ENCODE measurements at places on chromosomes 1 and 21. TPM values are rescaled to one million over a fixed set of nuclear protein-coding genes. Genes with fewer than 3 reads are reported as not detected.

DNA sequence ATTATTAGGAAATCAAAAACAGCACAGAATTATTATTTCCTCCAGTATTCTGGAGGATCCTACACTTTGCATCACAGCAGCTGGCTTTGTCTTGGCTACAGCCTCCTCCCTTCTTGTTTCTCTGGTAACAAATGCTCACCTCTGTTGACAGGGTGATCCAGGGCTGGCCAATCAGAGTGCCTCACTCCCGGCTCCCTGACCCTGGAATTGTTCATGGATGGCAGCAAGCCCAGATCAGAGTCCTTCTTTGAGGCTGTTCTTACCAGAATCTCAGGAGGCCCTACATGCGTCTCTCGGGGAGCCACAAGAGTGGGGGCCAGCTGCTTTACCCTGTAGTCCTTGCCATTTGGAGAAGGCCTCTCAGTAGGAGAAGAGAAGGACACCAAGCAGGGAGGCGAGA is 48.4 kb upstream of the IGSF5 start:
- H3K4me3 ChIP-seq = no peak overlapping the region
- no peaks in the 10 kb centered on the region for H3K27me3 ChIP-seq

- H3K27ac ChIP-seq = no peak overlapping the region
- no peaks in the 10 kb centered on the region for H3K27me3 ChIP-seq
- no peak overlapping the region for H3K4me3 ChIP-seq
- peaks cover 4% of the 10 kb centered on the region for H3K4me1 ChIP-seq
- DNase-seq = no peak
These were observed 24.9 kb upstream of the PODN start for GRCh38 chr1:53037159-53037558.

- peak overlapping the region; percentile 95 for H3K27ac ChIP-seq
- peaks cover 27% of the 10 kb centered on the region for H3K4me1 ChIP-seq
- H3K4me3 ChIP-seq = peak overlapping the region; percentile 91
- DNase-seq = no peak
These were observed 705 bp upstream of the SLC50A1 start for GRCh38 chr1:155134880-155135414.

GRCh38 chr1:12196641-12197482 is 30.1 kb downstream of the TNFRSF1B start:
- peaks cover 40% of the 10 kb centered on the region for H3K36me3 ChIP-seq
- no peaks in the 10 kb centered on the region for H3K27me3 ChIP-seq
- no peak overlapping the region for H3K4me3 ChIP-seq
- H3K27ac ChIP-seq = peak overlapping the region; percentile 25

DNA sequence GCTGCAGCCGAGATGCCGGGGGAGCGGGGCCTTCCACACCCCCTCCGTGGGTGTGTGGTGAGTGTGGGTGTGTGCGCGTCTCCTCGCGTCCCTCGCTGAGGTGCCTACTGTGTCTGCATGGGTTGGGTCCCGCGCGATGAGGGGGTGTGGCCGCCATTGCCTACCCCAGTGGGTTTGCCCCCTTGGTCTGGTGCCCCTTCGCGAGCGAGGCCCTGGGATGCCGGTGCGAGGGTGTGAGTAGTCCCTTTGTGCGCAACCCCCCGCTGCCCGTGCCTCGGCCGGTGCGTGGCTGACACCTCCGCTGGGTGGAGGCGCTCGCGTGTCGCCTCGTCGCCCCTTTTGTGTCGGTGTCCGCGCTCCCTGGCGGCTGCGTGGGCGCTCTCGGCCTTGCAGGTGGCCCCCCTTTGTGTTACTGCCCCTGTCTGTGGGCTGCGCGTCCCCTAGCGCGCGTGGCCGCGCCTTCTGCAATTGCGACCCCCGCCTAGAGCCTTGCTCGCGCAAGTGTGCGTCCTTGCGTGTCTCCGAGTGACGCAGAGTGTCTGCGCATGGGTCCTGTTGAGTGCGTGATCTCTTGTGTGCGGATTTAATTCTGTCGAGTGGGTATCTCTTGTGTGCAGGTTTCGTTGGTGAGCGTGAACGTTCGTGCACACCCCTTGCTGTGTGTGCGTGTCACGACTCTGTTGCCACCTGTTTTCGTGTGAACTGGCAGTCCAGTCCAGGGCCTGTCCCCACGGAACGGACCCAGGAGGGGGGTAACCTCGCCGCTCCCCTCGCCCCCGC is 553 bp downstream of the TTC3 start:
- peaks cover 32% of the 10 kb centered on the region for H3K4me1 ChIP-seq
- H3K27ac ChIP-seq = peak overlapping the region; percentile 99
- peak overlapping the region; percentile 94 for H3K4me3 ChIP-seq
- H3K36me3 ChIP-seq = peaks cover 13% of the 10 kb centered on the region
- peaks cover 1% of the 10 kb centered on the region for H3K27me3 ChIP-seq

DNA sequence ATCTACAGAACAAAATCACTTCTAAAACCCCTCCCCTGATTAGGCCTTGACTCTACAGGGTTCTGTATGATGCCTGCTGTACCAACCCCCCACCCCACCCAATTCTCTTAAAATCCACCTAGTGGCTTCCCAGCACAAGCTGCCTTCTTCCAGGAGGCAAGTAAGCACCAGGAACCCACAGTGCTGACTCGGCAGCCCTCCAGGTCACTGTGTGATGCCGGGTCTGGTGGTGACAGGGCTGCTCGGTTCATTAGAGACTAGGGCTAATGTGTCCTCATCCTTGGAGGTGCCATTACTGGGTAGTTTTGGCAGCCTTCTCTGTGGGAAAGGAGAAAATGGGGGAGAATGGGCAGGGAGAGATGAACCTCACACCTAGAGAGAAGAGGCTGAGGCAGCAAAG is 363.5 kb downstream of the PTPRU start:
- no peaks in the 10 kb centered on the region for H3K36me3 ChIP-seq
- no peak overlapping the region for H3K27ac ChIP-seq
- no peaks in the 10 kb centered on the region for H3K4me1 ChIP-seq
- no peak for DNase-seq
- no peak overlapping the region for H3K4me3 ChIP-seq
- H3K27me3 ChIP-seq = peaks cover 3% of the 10 kb centered on the region

- no peaks in the 10 kb centered on the region for H3K36me3 ChIP-seq
- H3K4me3 ChIP-seq = no peak overlapping the region
- H3K27ac ChIP-seq = no peak overlapping the region
- no peaks in the 10 kb centered on the region for H3K27me3 ChIP-seq
- peaks cover 9% of the 10 kb centered on the region for H3K4me1 ChIP-seq
- DNase-seq = no peak
These were observed 22.1 kb downstream of the HSPG2 start for GRCh38 chr1:21914880-21915640.

GRCh38 chr1:54329312-54330003 is 76.7 kb downstream of the SSBP3 start:
- H3K27me3 ChIP-seq = no peaks in the 10 kb centered on the region
- no peak for DNase-seq
- no peak overlapping the region for H3K4me3 ChIP-seq

DNA sequence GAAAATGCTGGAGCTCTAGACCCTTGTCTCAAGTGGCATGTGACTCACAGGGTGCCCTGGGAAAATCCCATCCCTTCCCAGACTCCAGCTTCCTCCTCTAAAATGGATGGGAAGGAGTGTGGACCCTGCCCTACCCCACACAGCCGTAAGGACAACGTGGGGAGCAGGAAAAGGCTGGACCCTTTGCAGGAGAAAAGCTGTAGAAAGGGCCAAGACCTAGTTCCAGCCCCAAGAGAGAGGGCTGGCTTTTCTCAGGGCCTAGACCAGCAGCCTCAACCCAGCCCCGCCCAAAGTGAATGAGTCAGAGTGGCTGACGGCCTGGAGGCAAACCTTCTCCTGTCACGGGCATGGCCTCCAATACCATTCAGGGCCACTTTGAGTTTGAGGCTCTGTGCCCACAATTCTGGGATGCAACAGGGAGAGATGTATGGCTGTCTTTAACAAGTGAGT is 1.1 kb downstream of the LAMB3 start:
- peak overlapping the region; percentile 39 for H3K27ac ChIP-seq
- H3K36me3 ChIP-seq = no peaks in the 10 kb centered on the region
- peak; percentile 55 for DNase-seq
- peaks cover 3% of the 10 kb centered on the region for H3K27me3 ChIP-seq

DNA sequence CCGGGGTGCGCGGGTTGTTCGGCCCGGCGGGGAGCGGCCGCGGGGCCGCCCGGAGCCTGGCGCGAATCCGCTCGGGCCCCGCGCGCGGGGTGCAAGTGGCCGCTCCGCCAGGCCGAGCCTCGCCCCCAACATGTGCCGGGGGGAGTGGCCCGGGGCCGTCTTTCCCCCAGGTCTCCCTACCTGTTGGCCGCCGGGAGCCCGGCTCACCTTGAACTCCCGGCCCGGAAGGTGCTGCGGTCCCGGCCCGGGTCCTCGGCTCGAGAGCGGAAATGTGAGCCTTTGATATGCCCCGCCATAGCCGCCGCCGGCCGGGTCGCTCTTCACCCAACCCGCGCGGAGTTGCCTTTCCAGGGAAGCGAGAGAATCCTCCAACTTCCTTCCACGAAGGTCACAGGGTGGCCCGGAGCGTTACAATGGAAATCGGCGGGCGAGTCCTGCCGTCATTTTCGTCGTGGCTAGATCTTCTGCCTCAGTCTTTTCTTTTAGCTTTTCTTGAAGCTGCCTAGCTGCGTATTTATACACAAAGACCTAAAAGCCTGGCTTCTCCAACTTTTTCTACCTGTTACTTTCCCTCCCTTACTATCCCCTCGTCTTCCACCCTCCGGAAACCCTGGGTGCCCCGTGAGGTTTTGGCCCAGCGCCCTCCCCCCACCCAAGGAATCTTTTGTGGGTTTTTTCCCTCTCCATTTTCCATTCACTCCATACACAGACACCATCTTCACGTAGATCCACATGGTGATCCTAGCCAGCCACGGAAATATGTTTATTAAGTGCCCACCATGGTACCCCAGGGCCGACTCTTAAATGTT is 867 bp downstream of the PTGFRN start:
- peaks cover 9% of the 10 kb centered on the region for H3K4me1 ChIP-seq
- H3K4me3 ChIP-seq = no peak overlapping the region
- peaks cover 2% of the 10 kb centered on the region for H3K36me3 ChIP-seq
- peak; percentile 69 for DNase-seq
- H3K27me3 ChIP-seq = peaks cover 10% of the 10 kb centered on the region

GRCh38 chr1:22457345-22457744 is 5.7 kb downstream of the ZBTB40 start:
- no peaks in the 10 kb centered on the region for H3K27me3 ChIP-seq
- no peak overlapping the region for H3K27ac ChIP-seq
- peaks cover 4% of the 10 kb centered on the region for H3K36me3 ChIP-seq
- no peak overlapping the region for H3K4me3 ChIP-seq
- DNase-seq = no peak

DNA sequence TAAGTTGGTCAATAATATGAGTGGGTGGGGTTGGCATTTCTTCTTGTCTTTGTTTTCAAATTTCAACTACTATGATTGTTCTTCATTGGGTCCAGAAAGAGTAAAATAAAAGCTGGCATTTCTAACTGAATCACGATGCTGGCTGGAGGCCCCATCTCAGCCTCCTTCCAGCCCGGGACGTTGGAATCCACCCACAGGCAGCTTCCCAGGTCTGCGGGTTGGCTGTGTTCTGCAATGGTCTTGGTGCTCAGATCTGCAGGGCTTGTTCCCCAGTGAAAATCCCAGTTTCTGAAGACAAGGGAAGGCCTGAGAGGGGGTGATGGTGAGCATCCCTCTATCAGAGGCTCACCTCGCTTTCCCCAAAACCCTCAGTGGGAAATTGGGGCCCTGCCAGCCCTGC is 54.7 kb upstream of the ARHGEF16 start:
- no peak overlapping the region for H3K27ac ChIP-seq
- H3K27me3 ChIP-seq = peaks cover 4% of the 10 kb centered on the region
- DNase-seq = no peak

GRCh38 chr1:80170811-80171485 is 1164.4 kb upstream of the ADGRL4 start:
- H3K4me3 ChIP-seq = no peak overlapping the region
- no peaks in the 10 kb centered on the region for H3K27me3 ChIP-seq
- H3K4me1 ChIP-seq = no peaks in the 10 kb centered on the region
- H3K27ac ChIP-seq = no peak overlapping the region

DNA sequence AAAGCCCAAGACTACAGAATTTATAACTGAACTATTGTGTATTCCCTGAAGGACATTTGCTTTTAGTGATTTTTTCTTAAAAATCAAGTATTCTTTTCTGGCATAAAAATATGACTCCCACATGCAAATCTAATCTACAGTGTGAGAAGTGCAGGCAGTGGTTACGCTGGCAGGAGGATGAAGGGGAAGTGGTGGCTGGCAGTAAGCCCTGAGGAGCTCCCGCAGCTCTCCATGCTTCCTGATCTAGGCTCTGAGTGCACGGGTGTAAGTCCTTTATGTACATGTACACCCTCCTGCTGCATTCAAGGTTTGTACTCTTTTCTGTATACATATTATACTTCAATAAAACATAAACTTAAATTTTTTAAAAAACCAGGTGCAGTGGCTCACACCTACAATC is 67.5 kb upstream of the PRDX6 start:
- H3K4me3 ChIP-seq = peak overlapping the region; percentile 45
- H3K27ac ChIP-seq = peak overlapping the region; percentile 65
- peaks cover 11% of the 10 kb centered on the region for H3K36me3 ChIP-seq
- no peak for DNase-seq
- peaks cover 40% of the 10 kb centered on the region for H3K4me1 ChIP-seq

DNA sequence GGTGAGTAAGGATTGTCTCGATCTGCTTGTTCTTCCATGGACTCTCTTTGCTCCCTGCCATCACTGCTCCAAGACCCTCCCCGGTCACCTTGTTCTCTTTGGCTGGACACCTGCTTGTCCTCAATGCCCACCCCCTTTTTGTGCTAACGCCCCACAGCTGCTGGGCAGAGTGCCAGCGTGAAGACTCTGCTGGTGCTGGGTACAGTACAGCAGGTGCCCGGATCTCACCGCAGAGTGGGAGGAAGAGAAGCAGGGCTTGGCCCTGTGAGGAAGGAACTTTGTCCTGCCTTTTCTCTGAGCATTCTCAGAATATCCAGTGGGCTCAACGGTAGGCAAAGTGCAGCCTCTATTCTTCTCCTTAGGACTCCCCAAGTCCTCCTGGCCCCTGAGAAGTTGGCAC is 90.1 kb downstream of the PLXNA2 start:
- no peak for DNase-seq
- no peaks in the 10 kb centered on the region for H3K36me3 ChIP-seq
- no peaks in the 10 kb centered on the region for H3K4me1 ChIP-seq

GRCh38 chr1:84101204-84101603 is 42.9 kb upstream of the PRKACB start:
- no peak overlapping the region for H3K27ac ChIP-seq
- DNase-seq = no peak
- H3K4me3 ChIP-seq = no peak overlapping the region

- peaks cover 33% of the 10 kb centered on the region for H3K36me3 ChIP-seq
- H3K4me3 ChIP-seq = peak overlapping the region; percentile 90
- H3K4me1 ChIP-seq = peaks cover 39% of the 10 kb centered on the region
- H3K27ac ChIP-seq = peak overlapping the region; percentile 92
These were observed 1.9 kb downstream of the ITPKB start for GRCh38 chr1:226736908-226737818.

- H3K4me1 ChIP-seq = no peaks in the 10 kb centered on the region
- no peak overlapping the region for H3K27ac ChIP-seq
- peaks cover 67% of the 10 kb centered on the region for H3K27me3 ChIP-seq
- DNase-seq = no peak
- no peaks in the 10 kb centered on the region for H3K36me3 ChIP-seq
These were observed 1.9 kb upstream of the CNTN2 start for GRCh38 chr1:205041001-205041715.

GSTM2 gene
- 16.8 TPM for total RNA-seq

IGSF5 gene
- not detected for total RNA-seq

LIN28A gene
- not detected for total RNA-seq

SUMO3 gene
- 81.5 TPM for total RNA-seq

DENND2C gene
- total RNA-seq = 0.67 TPM

SV2A gene
- 27.5 TPM for total RNA-seq

GBP4 gene
- total RNA-seq = 69.7 TPM

FAM89A gene
- 7.6 TPM for total RNA-seq

HEYL gene
- total RNA-seq = not detected

TMEM81 gene
- 3.9 TPM for total RNA-seq

FCN3 gene
- total RNA-seq = not detected

ATF3 gene
- 13.1 TPM for total RNA-seq

TMEM222 gene
- 35.8 TPM for total RNA-seq

ANXA9 gene
- not detected for total RNA-seq

AMY1B gene
- total RNA-seq = not detected

CFAP126 gene
- total RNA-seq = not detected
